ENCODE measurements at places on chromosomes 1 and 21.

DNA sequence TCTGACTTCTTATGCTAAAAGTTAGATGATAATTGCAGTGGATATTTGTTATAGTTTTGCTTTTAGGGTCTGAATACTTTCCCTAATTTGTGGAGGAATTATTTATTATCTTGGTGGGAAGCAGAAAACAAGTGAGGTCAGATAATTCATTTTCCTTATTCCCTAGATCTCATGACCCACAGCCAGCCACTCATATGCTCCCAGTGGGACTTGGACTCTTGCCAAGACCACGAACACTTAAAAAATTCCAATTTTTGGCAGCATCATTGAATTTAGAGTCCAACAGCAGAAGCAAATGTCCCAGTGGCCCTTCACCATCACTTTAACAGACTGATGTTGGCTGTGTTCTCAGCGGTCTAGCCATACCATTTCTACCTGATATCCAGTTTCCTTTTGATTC is 204.2 kb downstream of the HMCN1 start:
- DNase-seq = no peak

GRCh38 chr1:59521456-59521855 is 224.6 kb downstream of the FGGY start:
- DNase-seq = no peak

DNA sequence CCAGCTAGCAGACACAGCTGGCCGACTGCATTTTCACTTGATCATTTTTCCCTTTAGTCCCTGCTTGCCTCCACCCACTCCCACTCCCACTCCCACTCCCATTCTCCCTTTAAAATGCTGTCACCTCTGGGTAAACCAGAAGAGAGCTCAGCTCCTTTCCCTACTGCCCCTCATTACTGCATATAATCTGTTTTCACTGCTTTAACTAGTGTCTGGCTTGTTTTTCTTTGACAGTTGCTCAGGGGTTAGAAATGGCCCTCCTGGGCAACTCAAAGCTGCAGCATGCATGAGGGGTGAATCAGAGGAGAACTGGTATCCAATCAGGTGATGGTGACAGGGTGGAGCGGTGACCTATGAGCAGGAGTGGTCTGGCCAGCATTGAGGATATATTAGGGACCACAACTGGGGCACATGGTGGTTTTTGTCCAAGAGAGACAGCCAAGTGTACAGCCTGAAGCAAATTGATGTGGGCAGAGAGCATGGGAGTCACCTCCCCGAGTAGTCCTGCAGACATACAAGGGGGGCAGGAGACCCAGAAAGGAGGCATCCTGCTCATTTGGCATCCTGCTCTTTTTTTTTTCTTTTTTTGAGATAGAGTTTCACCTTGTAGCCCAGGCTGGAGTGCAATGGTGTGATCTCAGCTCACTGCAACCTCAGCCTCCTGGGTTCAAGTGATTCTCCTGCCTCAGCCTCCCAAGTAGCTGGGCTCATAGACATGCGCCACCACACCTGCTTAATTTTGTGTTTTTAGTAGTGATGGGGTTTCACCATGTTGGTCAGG is 42.6 kb upstream of the SRSF10 start:
- DNase-seq = no peak

- no peak for DNase-seq
Observed at GRCh38 chr1:168441745-168442144, 102.1 kb downstream of the XCL2 start.
